ENCODE measurements at places on chromosomes 4 and X.
A peak's percentile ranks its signal among the peaks of the same experiment; 100 is the strongest.

DNA sequence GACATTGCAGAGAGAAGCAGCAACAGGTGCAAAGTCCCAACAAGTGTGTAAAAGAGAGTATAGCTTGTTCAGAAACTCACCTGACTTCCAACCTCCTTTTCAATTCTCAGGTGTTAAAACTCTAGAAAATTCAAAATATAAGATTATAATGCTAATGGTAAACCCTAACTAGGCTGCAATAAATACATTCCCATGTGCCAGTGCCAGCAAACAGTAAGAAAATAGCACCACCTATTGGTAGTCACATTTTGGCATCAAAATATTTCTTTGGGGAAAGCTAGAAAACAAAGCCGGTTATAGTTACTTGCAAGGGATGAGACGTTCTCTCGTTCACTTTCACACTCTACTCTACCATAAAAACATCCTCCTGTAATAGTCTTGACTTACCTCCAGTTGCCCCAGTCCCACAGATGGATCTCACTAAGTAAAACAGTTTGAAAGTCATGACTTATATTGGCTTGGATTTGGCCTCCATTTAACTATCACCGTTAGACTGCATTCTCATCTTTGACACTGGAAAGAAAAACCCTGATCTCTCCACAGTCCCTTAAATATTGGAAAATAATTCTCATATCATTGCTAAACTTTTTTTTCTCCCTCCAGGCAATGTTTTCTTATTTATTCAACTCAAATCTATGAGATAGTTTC is 9.6 kb downstream of the BMP3 start:
- no peak for DNase-seq

DNA sequence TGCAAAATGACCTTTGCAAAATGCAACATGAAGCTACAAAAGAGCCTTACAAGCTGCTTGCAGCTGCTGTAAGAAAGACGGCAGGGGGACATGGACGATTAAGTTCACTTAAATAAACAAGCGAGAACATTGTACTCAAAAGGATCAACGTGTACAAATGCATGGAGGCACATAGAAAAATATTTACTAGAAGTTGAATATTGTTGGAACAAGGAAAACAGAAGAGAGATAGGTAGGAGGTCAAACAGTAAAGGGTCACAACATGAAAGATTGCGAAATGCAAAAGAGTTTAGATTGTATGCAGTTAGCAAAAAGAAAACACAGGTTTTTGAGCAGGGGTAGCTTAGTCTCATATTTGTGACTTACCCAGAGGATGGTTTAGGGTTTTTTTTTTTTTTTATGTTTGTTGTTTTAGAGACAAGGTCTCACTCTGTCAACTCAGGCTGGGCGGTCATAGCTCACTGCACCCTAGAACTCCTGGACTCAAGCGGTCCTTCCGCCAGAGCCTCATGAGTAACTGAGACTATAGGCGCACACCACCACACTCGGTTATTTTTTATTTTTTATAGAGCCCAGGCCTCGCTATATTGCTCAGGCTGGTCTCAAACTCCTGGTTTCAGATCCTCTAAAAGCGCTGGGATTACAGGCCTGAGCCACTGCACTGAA is 1.4 kb upstream of the PHF8 start:
- DNase-seq, result no peak

GRCh38 chrX:71846429-71846828 is 64.2 kb upstream of the NHSL2 start:
- no peak for DNase-seq

GRCh38 chr4:175871774-175872405 is 59.8 kb upstream of the GPM6A start:
- DNase-seq, result no peak

DNA sequence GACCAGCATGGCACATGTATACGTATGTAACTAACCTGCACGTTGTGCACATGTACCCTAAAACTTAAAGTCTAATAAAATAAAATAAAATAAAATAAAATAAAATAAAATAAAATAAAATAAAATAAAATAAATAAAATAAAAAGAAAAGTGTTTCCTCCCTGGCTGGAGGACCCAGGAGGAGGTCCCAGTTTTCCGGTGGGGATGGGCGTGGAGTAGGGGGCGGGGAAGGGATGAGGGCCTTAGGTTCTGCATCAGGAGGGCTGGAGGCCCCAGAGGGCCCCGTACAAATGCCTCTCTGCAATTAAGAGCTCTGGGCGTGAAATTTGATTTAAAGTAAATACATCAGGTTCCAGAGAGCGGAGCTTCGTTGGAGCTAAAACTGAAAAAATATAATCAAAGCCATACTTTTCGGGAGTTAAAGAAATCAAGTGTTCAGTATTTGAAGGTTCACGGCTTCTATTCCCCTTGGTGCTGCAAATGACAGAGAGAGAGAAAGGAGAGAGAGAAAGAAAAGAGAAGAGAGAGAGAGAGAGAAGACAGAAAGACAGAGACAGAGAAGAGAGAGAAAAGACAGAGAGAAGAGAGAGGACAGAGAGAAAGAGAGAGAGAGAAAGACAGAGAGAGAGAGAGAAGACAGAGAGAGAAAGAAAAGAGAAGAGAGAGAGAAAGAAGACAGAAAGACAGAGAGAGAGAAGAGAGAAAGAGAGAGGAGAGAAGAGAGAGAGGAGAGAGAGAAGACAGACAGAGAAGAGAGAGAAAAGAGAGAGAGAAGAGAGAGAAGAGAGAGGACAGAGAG is 8.7 kb upstream of the SHOX start:
- DNase-seq, result no peak

DNA sequence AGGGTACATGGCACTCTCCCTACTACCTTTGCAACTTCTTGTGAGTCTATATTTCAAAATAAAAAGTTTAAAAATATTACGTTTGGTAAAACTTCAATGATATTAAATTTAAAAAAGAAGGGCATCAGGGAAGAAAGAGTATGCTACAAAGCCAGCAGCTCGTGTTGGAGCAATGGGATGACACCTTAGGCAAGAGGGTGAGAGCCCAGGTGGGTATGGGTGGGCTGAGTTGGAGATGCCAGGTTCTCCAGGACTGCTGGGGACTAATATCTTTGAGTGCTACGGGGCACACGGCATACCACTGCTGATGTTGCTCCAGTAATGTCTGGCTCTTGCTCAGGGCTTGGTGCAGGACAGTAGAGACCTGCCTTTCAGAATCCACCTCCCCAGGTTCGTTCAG is 132.4 kb downstream of the EVC2 start:
- DNase-seq, result no peak

DNA sequence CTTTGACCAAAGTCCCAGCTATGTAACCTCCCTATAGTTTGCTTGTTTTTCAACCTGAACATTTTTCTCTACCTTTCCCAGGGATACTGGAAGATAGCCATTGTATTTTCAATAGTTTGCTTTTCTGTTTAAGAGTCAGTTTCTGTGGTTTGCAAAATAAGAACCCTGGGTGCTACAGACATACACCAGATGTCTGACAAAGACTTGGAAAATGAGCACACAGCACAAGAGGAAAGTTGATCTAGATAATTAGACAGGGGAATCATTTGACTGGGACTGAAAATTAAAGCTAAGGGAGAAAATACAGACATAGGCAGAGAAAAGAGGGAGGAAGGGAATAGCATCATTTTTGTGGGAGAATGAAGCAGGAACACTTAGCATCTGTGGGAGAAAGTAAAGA is 218.3 kb upstream of the CNKSR2 start:
- DNase-seq, result no peak

DNA sequence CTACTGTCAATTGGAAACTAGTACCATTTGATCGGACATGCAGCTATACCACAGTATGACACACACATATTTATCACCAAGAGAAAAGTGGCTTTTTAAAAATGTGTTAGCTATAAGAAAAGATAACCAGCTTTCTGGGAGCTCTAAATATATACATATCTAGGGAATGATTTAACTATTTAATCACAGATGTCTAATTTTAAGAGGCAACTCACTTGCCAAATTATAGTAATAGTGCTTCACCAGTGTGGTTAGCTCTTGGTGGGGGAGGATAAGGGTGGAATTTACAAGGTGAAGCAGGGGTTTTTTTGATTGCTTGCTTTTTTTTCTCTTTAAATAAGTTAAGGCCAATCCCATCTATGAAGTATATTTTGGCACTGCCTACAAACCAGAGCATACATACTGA is 547.7 kb upstream of the DIPK2B start:
- no peak for DNase-seq

- no peak for DNase-seq
Measured at GRCh38 chr4:76894537-76895255, 3.2 kb downstream of the SOWAHB start.

DNA sequence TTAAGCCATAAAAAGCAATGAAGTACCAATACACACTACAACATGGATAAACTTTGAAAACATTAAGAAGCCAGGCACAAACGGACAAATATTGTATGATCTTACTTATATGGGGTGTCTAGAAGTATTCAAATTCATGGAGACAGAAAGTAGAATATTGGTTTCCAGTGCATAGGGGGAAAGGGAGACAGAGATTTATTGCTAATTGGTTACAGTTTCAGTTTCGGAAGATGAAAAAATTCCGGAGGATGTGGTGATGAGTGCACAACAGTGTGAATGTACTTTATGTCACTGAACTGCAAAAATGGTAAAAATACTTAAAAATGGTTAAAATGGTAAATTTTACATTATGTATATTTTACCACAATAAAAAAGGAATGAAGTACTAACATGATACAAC is 5.1 kb upstream of the PRDX4 start:
- no peak for DNase-seq

GRCh38 chr4:133498149-133498548 is 349.1 kb downstream of the PCDH10 start:
- DNase-seq, result no peak

DNA sequence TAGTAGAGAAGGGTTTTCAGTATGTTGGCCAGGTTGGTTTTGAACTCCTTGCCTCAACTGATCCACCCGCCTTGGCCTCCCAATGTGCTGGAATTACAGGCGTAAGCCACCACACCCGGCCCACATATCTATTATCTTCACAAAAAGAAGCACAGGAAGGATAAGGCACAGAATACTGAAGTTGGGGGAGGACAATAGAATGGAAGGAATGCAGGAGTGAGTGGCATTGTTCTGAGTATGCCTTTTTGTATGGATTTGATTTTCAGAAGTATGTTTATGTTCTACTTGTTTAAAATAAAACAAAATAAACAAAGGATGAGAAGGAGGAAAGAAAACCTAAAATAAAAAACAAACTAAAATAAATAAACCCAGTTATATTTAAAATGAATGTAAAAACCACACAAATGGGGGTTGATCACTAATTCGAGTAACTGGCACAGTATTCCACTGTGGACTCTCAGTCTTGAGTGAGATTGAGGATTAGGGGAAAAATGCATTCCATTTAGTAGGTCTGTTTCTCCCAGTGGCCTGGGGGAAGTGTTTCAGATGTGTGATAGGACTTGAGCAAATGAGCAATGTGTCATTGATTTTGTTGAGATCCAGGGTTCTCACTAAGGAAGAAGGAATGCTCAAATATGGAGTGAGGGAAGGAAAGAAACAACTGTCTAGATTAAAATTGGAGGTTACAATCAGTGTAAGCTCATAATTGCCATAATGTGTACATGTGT is 109.0 kb upstream of the C1QTNF7 start:
- no peak for DNase-seq

GRCh38 chrX:10897768-10898167 is 213.4 kb upstream of the HCCS start:
- no peak for DNase-seq

GRCh38 chr4:186789651-186790050 is 66.0 kb upstream of the FAT1 start:
- no peak for DNase-seq

DNA sequence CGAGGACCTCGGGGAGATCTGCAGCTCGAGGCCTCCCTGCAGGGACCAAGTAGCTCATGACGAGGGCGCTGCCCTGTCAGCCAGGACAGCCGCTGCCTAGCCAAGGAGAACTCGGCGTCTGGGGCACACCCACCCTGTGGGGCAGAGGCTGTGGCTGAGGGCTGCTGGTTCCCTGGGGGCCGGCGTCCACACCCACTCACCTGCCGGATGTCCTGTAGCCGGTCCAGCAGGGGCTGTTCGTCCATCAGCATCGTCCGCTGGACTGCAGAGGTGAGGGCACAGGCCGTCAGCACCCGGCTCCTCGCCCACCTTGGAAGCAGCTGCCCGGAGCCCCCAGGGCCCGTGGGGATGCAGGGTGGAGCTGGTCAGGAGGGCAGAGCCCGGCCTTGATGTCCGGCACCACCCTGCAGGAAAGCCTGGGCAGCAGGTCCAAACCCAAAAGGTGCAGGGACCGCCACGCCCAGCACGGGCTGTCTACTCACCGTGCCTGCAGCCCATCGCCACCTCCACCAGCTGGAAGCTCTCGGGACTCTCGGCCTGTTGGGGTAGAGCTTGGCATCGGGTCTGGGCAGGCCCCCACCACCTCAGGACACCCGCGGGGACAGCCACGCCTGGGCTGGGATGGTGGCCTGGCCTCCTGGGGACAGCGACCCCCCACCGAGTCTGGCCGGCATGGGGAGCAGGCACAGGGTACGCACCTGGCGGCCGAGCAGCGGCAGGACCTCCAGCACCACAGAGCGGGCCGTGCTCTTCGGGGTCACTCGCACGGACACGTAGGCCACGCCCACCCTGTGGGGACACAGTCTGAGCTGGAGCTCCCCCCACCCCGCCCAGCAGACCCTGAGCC is 6.9 kb downstream of the DGKQ start:
- no peak for DNase-seq

- DNase-seq, result no peak
Measured at GRCh38 chrX:23788521-23788920, 5.5 kb downstream of the SAT1 start.

DNA sequence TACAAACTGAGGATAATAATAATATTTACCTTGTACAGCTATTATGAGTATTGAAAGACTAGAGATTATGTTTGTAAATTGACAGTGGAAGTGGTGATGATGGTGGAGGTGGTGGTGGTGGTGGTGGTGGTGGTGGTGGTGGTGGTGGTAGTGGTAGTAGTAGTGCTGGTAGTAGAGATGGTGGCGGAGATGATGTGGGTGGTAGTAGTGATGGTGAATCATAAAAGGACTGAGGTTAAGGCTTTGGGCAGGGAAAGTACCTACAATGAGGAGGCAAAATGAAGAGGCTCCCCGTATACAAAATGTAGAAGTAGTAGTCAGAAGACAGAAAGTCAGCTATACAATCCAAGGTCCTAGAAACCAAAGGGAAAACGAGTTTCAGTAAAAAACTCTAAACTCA is 214.1 kb downstream of the BCOR start:
- DNase-seq, result peak; percentile 3

GRCh38 chrX:31604629-31605221 is 532.9 kb upstream of the FTHL17 start:
- DNase-seq, result no peak

GRCh38 chr4:40363382-40363920 is 28.3 kb downstream of the CHRNA9 start:
- no peak for DNase-seq

All from stimulated activated CD4-positive, alpha-beta T cell treated with anti-CD3 and anti-CD28 coated beads, TNF-alpha, amount 100 ng/mL, for 24 hours (primary cell).